ENCODE measurements at places on chromosomes 12 and 14.

GRCh38 chr12:110426406-110426805, 22.9 kb upstream of the ANAPC7 start:
- DNase-seq, result no peak

DNA sequence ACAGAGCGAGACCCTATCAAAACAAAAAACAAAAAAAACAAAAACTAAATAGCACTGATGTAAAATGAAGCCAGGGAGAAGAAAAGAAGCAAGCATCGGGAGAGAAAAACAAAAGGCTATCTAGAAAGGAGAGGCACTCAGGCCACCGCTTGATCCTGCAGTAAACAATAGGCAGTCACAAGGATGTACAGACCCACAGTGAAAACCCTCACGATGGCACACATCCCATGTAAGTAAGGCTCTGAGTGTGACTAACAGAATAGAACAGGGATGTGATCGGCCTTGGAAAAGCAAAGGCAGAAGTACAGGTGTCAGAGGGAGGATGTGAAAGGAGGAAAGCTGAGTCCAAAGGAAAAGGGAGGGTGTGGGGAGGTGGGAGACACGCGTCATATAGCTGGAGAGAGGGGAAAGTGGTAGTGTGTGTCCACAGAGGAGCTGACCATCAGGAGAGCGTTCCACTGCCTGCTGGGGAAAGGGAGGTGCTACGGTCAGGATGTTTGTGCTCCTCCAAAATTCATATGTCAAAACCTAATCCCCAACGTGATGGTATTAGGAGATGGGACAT, 31.5 kb downstream of the CAMKK2 start:
- DNase-seq, result no peak

DNA sequence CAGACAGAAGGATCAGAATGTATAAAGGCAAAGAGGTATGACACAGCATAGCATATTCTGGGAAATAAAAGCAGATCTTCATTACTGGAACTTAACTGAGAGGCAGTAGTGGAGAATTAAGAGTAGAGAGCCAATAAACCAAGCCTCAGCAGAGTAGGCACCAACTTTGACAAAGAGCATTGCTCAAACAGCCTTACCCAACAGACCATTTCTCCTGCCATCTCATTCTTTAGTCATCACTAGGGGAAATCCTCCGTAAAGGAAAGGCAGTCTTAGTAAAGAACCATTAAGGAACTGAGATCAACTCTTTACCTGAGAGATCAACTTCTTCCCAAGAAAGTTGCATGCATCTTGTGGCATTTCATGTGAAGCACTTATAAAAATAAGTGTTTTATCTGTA, 36.6 kb downstream of the SENP1 start:
- no peak for DNase-seq

GRCh38 chr12:27335364-27336281, 3.0 kb downstream of the BMAL2 start:
- no peak for DNase-seq

DNA sequence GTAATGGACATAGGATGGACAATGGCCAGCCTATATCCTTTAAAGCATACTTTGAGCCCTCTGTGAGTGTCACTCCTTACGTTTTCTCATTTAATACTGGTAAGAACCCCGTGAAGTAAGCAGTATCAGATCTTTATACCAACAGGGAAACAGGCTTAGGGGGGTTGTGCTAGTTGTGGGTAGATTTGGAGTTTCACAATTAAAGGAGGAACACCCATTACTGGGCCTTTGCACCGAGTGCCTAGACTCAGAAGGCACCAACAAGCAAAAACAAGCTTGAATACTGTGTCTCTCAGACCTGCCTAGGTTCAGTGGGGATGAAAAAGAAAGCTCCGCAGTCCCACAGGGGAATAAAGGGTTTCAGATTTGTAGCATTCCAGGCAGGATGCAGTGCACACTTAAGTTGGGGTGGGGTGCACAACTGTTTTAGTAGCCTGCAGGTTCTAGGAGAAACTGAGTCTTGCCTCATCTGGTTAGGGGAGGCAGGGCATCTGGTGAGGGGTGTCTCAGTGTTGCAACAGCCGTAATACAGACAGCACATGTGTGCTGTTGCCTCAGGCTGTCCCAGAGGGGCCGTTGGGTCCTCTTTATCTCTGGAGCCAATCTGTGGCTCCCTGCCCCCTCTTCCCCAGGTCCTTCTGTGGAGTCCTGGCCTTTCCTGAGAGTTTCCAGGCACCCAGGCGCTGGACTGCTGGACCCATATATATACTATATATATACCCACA, 51.2 kb downstream of the IRAK3 start:
- DNase-seq, result no peak

DNA sequence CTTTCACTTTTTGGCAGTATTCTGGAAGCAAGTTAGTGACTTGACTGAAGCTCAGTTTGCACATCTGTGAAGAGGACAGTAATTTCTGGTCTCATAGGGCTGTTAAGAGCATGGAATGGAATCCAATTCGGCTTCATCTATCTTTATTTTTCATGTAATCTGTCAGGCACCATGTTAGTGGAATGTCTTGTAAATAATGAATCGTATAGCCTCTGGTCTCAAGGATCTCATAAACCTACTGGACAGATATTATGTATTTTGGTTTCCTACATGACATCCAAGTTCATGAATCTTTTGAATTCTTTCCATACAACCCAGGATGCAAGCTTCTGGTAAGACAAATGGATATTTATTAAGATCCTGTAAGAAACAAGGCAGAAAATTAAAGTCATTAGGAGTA, 24.0 kb downstream of the TMTC2 start:
- no peak for DNase-seq

- no peak for DNase-seq
Measured at GRCh38 chr12:104130760-104131159, 7.2 kb downstream of the NFYB start.

GRCh38 chr12:24544368-24544767, 404.5 kb downstream of the BCAT1 start:
- DNase-seq, result no peak

DNA sequence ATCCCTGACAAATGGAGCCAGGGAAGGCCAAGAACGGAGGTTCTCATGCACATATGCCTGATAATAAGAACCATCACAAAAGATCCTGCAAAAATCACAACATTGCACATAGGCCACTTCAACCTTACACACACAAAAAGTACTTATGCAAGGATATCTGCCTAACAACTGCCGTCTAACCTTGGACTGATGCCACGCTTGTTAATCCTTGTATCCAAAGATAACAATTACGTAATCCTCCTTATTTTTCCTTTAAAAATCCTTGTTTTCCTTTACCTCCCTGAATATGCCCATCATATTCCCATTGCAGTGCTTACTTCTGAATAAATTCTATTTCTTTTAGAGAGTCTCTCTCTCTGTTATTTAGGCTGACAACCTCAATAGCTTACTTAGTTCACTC, 59.5 kb downstream of the TMEM116 start:
- no peak for DNase-seq

- DNase-seq, result no peak
Measured at GRCh38 chr14:104549536-104550339, 29.8 kb upstream of the C14orf180 start.

- no peak for DNase-seq
Measured at GRCh38 chr14:91660790-91661189, 71.1 kb downstream of the CATSPERB start.

DNA sequence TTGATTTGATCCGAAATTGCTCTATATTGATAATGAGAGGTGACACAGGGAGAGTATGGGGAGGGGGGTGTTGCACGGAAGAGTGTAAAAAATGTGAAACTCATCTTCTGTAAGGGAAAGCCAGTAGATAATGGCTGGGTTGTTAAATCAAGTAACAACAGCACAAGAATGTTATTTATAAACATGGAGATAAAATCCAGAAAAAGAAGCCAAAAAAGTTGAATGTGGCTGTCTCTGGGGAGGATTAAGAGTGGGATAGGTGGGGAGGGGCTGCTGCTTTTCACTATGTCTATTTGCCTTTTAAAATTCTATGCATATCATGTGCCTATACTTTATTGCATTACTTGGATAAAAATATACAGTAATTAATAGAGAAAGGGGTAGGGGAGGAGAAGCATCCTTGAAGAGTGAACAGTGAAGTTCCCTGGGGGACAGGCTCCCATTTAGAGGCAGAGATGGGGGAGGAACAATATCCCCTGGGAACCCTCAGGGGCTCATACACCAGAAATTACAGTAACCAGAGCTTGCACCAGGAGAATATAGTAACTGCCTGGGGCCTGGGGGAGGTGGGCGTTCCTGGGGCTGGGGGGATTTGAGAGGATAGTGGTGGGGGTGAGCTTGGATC, 39.2 kb upstream of the ANKRD9 start:
- DNase-seq, result no peak

DNA sequence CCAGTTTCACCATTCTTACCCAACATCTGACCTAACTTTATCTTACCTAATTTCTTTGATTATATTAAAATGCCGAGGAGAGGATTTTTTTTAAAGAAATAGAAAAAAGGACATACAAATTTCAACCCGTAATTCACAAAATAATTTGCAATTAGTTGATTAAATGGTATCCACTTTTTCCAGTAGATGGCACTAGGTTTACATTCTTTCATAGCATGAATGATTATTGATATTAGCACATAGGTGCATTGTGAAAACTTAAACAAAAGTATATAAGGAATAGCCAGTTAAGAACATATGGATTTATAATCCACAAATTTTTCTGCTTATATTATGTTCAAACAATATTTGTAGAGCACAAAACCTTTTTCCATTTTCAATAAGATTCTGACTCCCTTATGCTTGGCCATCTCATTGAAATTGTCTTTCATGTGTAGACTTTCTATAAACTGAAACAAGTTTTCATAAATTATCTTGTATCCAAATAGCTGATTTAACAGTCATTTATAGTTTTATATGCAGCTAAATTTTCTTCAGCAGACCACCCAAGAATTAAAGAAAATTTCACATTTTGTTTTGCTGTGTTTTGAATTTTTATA, 35.3 kb downstream of the MSRB3 start:
- DNase-seq, result no peak

DNA sequence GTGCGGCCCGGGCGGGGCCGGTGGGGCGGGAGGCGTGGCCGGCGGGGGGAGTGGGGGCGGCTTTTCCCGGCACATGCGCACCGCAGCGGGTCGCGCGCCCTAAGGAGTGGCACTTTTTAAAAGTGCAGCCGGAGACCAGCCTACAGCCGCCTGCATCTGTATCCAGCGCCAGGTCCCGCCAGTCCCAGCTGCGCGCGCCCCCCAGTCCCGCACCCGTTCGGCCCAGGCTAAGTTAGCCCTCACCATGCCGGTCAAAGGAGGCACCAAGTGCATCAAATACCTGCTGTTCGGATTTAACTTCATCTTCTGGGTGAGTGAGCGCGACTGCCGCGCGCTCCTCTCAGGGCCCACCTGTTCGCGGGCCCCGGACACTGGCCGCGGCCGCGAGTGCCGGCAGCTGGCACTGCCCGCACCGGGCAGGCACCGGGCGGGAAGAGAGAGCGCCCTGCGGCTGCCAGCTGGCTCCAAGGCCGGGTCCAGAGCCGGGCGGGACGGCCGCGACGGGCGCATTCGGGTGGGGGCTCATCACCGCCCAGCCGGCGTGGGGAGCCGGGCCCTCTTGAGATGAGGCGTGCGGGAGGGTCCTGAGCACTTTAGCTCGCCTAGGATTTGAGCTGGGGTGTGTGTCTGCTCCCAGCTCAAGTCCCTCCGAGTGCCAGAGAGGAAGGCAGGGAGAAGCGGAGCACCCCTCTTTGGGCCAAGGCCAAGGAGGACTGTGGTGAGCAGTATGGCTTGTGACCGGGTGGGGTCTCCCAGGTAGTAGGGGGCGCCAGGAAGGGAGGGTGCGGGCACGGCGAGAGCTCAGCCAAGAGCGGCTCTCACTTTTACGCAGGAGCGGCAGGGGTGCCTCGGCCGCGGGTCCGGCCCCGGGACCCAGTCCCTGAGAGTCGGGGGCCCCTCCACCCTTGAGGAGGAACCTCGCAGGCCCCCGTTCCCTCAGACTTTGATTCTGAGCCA, at the start of gene CD9:
Gene CD9, plus strand, starts transcription at position 145 of the 957 bp plus-strand sequence. Its CDS starts 100 bp downstream, at position 245.
- no peak for DNase-seq

DNA sequence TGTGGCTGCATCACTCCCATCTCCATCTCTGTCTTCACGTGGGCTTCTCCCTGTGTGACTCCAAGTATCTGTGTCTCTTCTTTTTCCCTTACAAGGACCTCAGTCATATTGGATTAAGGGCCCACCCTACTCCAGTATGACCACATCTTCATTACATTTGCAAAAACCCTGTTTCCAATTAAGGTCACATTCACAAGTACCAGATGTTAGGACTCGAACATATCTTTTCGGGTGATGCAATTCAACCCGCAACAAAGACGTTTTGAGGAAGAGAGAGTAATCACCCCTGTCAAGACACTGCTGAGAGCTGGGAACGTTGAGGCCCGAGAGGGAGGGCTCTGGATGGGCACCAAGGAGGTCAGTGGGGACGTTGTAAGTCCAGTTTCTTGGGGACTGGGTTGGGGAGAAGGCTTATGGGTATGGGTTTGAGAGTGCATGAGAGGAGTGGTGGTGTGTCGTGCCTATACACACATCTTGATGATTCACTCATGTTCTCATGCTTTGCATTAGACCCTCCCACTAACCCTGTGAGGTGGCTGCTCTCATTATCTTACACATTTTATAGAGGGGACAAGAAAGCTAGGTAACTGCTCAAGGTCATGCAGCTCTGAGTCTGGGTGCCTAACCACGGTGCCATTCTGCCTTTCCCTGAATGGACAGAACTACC, 12.1 kb upstream of the IFI27 start:
- DNase-seq, result no peak

GRCh38 chr14:30211326-30211725, 283.7 kb upstream of the PRKD1 start:
- DNase-seq, result no peak

DNA sequence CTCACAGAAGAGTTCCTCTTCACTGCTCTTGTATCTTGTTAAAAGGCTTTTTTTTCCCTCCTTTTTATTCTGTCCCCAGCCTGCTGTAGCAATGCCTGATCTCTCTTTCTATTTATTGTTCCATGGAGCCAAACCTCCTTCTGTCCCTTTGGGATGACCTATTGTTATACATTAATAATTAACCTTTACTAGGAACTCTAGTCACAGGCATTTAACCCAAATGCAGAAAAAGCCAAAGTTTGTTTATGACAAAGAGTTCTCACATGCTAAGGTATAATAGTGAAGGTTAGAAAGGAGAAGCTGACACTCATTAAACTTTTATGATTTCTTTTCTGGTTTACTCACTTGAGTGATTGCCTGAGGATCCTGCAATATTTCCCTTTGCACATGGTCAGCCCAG, 535.8 kb downstream of the NRXN3 start:
- DNase-seq, result no peak

- DNase-seq, result no peak
Measured at GRCh38 chr14:57547131-57547530, 53.5 kb upstream of the CCDC198 start.

Measured in stimulated activated CD8-positive, alpha-beta memory T cell treated with anti-CD3 and anti-CD28 coated beads, Interleukin-15, amount 100 ng/mL, for 48 hours (primary cell).